ENCODE measurements at places on chromosomes 3 and 15. TPM values are rescaled to one million over a fixed set of nuclear protein-coding genes. Genes with fewer than 3 reads are reported as not detected.

GRCh38 chr3:125684199-125684598 lies 88.9 kb upstream of the OSBPL11 start:
- peak; percentile 19 for DNase-seq

Gene FBXW12
- total RNA-seq: not detected

DNA sequence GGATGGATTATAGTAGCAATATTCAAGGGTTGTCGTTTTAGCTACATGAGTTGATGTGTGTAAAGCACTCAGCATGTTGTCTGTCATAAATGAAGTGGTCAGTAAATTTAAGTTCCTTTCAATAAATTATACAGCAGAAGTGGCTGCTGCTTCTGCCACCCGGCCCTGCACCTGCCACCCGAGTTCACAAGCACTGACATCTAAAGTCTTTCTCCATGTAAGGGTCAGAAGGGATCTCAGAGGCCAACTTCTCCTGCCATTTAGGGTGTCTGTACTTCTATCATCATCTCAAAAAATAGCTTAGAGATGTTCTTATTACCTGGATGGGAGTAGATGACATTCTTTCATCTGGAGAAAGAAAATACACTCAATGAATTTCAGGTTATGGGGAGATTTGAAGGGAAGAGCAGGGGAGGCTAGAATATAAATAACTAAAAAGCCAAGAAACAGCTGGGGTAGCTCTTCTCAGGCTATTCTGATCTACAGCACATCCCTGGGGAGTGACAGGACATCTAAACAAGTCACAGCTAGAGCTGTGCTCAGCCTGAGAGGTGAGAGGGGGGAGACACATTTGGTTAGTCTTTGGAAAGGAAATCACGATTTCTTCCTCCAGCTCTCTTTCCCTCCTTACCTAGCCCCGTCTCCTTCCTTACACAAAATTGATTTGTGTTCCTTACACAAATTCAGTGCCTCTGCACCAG lies 8.0 kb downstream of the GCSAM start:
- no peak for DNase-seq

DNA sequence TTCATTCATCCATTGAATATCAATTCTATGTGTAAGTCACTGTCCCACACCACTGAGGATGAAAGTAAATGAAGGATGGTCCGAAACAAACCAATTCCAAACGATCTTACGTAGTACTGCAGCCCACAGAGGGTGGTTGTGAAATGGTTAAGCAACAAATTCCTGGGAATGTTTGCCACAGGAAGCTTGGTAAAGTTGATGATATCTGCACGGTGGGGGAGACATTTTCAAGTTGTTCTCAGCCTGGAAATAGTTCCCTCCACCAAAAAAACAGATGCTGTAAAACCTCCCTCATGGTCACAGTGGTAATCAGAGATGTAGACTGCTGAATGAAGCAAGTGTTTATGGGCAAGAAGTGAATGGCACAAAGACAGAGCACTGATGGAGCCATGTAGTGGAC lies 35.9 kb upstream of the BNC1 start:
- DNase-seq: peak; percentile 27

Gene SNX22
- not detected for total RNA-seq

GRCh38 chr3:43345877-43346276 lies 59.5 kb downstream of the SNRK start:
- DNase-seq: peak; percentile 80

Gene EXD1
- not detected for total RNA-seq

GRCh38 chr3:188684276-188684675 lies 487.5 kb upstream of the TPRG1 start:
- DNase-seq: no peak

Data from LHCN-M2 (cell line).